ENCODE measurements at places on chromosomes 4 and X.

DNA sequence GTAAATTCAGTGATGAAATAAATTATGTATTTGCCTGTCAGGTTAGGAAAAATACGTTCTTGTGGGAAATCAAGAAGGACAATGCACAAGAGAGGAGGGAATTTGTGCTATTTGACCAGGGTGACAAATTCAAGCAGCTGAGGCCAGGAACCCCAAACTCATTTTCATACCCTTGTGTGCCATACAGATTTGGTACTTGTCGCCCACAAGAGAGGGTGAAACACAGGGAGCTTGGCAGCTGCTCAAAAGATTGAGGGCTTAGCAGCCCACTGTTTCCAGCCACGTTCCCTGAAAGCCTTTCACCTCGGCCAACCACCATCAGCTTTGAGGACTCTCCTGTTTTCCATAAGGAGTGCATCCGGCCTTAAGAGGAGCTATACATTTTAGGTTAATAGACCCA is 111.2 kb downstream of the COL25A1 start:
- no peak for DNase-seq

- DNase-seq, result no peak
Measured at GRCh38 chr4:78902298-78902697, 36.9 kb downstream of the PAQR3 start.

DNA sequence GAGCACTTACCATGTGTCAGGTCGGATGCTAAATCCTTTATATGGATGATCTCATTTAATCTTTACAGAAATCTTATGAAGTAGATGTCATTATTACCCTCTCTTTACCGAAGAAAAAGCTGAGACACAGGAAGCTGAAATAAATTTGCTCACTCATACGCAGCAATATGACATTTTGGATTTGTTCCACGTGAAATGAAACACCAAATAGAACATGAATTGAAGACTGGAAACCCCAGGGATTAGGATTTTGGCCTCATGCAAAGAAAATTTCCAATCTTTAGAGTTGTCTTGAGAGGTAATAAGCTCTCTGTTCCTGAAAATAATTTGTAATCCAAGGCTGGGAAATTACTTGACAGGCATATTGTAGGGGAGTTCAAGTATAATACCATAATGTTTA is 354.4 kb upstream of the CLNK start:
- DNase-seq, result no peak

DNA sequence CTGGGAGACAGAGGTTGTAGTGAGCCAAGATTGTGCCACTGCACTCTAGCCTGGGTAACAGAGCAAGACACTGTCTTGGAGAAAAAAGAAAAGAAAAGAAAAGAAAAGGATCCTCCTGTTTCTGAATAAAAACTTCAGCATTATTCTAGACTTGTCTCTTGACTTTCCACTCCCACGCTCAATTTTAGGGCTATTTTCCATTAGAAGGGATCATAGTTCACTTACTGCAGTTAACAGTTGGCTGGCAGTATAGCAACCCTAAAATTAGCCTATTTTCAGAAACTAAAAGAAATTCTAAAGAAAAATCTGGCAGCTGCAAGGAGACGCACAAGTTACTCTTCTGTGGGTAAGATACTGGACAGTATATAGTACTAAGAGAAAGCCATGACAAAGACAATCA is 28.1 kb downstream of the THOC2 start:
- DNase-seq, result no peak
